ENCODE measurements at places on chromosomes 1 and 21.

DNA sequence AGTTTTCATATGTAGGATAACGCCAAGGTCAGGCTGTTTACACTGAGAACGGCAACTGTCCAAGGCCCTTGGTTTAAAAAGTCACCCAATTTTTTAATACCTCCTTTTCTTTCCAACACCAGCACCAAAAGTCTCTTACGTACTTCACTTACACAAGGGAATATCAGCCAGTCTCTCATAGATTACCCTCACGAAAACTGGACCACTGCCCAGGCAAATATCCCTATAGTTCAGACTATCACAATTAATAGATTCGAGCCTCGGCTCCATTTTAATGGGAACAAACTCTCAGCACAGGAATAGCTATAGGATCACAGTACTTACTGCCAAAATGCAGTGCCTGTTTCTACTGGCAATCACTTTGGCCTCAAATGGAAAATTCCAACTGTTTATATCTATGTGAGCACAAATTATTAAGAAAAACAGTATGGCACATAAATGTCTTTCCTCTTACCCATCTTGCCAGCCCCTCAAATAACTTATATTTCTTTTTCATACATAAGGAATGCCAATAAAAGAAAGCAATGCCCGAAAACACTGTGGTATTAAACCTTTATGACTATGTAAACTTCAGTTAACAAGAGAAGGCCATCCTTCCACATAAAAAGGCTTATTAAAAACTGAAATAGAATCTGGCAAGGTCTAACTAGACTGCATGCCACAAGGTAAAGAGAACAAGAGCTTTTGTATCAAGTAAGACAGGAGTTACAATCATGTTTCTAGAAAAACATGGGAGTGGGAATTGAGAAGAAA, 97.8 kb downstream of the SLC45A1 start:
- no peak for DNase-seq

- no peak for DNase-seq
These were observed 29.3 kb upstream of the IL20 start for GRCh38 chr1:206836111-206836510.

- no peak for DNase-seq
These were observed 95.9 kb downstream of the DDX20 start for GRCh38 chr1:111851552-111851951.

- DNase-seq: no peak
These were observed 6.7 kb downstream of the SYCP1 start for GRCh38 chr1:114861384-114861783.

DNA sequence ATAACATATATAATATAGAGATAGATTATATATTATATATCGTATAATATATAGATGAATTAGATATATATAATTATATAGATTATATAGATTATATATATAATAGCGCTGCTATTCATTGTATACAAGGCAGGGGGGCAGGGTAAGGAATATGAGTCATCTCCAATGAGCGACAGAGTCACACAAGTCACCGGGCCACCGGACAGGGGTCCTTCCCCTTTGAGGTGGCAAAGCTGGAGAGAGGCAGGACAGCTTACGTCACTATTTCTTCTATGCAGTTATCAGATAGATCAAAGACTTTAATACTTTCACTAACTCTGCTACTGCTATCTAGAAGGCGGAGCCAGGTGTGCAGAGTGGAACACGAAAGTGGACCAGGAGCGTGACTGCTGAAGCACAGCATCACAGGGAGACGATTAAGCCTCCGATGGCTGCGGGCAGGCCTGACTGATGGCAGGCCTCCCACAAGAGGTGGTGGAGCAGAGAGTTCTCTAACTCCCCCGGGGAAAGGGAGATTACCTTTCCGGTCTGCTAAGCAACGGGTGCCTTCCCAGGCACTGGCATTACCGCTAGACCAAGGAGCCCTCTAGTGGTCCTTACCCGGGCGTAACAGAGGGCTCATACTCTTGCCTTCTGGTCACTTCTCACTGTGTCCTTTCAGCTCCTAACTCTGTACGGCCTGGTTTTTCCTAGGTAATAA, 2154.7 kb downstream of the MRPL39 start:
- no peak for DNase-seq

GRCh38 chr1:6905331-6905730, 120.1 kb downstream of the CAMTA1 start:
- DNase-seq: no peak
